ENCODE measurements at places on chromosomes 2 and 18.

DNA sequence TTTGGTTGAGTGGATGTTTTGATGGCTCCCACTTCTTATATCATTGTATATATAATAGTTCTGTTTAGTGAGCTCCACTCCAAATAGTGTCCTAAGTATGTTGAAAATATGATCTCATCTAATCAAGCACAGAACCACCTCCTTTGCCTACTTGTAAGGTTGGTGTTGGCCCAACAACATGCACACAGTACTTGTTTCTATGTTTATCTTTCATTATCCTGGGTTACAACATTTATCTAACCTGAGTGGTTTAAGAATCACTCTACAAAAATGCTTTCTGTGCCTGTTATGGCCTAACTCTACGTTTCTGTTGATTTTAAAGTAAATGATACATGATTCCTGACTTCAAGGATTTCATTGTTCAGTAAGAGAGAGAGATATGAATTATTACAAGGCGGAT, 281.9 kb downstream of the FIGN start:
- DNase-seq: no peak

DNA sequence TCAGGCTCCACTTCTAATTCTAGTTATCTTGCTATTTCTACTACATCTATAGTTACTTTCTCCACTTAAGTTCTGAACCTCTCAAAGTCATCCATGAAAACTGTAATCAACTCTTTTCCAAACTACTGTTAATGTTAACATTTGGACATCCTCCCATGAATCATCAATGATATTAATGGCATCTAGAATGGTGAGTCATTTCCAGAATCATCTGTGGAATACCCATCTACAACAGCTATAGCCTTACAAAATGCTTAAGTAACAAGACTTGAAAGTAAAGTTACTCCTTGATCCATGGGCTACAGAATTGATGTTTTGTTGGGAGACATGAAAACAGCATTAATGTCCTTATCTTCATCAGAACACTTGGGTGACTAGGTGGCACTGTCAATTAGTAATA, 35.4 kb downstream of the BARD1 start:
- DNase-seq: no peak

GRCh38 chr2:38709567-38710194, 41.5 kb downstream of the SRSF7 start:
- DNase-seq: peak; percentile 6

GRCh38 chr2:199851883-199852282, 891 bp upstream of the FTCDNL1 start:
- DNase-seq: no peak

GRCh38 chr2:164055623-164056022, 319.8 kb upstream of the FIGN start:
- no peak for DNase-seq

DNA sequence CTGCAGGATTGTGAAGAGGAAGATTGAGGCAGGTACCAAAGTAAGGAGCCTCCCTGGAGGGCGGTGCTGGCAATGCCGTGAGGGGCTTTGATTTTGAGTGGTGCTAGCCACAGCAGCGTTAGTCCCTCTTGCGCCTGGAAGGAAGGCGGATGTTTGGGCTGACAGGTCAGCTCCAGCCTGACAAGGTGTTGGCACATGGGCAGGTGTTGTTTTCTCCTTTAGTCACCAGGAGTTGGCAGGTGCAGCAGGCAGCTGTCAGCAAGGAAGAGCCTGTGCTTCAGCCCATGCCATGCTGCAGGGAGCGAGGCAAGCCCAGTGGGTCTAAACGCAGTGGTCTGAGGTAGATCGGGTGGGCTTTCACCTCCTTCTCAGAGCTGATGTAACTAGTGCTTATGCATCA, 8.5 kb downstream of the SEC11C start:
- no peak for DNase-seq

DNA sequence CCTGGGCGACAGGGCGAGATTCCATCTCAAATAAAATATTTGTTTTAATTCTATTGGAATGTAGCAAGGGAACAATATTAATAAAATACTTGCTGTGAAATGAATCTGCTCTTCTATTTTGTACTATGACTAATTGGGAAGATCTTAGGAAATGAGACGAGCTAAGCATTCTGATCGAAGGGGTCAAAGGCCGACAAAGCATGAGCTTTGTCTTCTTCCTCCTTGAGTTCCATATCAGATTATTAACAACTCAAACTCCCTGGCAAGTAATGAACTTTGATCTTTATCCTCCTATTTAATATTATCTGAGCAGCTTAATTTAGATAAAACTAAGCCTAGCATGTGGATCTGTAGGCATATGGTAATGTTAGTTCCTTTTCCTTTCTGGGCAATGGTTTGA, 15.5 kb downstream of the GEMIN6 start:
- DNase-seq: no peak

DNA sequence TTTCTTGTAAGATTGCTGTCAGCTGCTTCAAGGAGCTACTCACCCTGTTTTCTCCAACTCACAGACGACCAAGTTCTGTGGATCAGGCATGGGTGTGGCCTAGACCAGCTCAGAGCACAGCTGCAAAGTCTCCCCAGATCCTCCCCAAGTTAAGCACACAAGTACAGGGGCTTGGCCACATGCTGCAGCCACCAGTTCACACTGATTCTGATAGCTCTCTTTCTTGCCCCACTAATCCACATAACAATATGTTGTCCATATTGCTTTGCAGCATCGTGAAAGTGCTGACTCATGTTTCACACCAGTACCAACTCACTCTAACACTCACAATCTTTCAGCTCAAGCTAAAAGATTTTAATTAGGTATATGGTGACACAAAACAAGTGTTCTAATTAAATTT, 437.0 kb downstream of the PARD3B start:
- no peak for DNase-seq

DNA sequence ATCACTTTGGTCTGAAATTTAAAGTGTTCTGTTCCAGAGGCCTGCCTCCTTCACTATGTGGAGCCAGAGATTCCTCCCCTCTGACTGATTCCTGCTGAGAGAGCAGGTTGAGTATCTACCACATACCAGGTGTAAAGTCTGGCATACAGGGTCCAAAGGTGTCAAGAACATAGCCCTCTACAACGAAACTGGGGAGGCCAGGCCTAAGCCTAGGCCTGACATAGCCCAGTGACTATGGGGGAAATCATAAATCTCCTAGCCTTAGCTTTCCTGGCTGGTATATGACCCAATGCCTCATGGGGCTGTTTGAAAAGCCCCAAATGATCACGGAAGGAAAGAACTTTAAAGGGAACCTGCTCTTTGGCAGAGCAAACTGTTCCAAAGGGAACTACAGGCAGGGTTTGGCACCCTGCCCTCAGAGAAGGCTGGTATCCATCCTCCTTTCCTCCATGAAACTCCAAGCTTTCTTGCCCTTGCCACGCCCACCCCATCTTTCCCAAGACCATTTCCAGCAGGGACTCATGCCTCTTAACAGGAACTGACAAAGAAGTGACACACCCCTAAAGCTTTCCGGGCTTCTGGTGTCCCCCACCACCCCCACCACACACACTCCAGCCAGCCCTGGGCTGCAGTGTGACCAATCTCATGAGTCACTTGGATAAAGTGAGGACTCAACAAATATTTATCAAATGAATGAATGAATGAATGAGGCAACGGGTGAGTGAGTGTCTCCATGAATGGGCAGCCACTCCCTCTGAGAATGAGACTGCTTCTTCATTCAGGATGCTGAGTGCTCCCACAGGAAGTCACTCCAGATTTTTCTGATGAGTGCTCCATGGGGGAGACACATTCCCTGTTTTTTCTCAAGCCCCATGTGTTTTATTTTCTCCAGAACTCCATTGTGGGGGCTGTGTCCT, 114.5 kb upstream of the STPG4 start:
- no peak for DNase-seq

DNA sequence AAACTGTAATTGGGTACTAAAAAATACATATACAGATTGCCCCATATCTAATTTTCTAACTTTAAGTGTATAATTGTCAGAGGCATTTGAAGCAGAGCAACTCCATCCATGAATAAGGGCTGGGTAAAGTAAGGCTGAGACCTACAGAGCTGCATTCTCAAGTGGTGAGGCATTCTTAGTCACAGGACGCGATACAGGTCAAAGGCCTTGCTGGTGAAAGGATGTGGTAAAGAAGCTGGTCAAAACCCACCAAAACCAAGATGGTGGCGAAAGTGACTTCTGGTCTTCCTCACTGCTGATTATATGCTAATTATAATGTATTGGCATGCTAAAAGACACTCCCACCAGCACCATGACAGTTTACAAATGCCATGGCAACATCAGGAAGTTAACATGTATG, 50.0 kb downstream of the SLC8A1 start:
- DNase-seq: no peak

DNA sequence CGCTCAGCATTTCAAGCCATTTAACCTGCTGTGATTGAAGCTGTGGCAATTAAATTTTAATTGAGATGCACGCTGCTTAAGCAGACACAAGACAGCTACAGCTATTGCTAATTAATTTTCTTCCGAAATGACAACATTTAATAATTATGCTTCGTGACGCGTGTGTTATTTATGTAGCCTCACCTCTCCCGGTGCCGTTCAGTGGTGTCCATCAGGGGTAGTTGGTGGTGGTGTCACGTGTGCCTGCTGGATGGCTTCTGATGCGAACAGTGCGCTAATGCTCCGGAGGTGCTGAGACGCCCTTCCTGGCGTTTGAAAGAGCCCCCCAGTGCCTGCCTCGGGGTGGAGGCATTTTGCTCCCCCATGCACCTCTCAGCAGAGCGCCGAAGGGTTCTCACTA, 39.5 kb downstream of the GLI2 start:
- DNase-seq: no peak

GRCh38 chr2:220669324-220669723, 902.8 kb downstream of the EPHA4 start:
- no peak for DNase-seq

GRCh38 chr2:183093857-183094657, 15.5 kb downstream of the DUSP19 start:
- no peak for DNase-seq

- no peak for DNase-seq
Observed at GRCh38 chr2:138110453-138111083, 146.3 kb downstream of the HNMT start.

DNA sequence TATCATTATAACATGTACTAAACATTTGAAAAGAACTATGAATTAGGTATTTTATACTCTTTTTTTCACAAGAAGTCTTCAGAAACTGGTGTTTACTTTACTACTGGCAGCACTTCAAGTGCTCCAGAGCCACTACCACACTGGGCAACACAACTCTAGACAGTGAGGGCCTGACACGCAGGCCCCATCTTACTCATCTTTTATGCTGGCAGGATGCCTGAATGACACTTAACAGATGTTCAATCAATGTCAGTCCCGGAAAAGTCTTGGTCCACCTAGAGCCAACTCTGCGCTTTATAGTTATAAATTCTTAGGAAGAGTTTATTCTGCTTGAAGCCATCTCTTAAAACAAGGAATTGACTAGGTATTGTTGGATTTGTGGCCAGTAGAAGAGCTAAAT, 8.7 kb upstream of the WIPF1 start:
- no peak for DNase-seq

DNA sequence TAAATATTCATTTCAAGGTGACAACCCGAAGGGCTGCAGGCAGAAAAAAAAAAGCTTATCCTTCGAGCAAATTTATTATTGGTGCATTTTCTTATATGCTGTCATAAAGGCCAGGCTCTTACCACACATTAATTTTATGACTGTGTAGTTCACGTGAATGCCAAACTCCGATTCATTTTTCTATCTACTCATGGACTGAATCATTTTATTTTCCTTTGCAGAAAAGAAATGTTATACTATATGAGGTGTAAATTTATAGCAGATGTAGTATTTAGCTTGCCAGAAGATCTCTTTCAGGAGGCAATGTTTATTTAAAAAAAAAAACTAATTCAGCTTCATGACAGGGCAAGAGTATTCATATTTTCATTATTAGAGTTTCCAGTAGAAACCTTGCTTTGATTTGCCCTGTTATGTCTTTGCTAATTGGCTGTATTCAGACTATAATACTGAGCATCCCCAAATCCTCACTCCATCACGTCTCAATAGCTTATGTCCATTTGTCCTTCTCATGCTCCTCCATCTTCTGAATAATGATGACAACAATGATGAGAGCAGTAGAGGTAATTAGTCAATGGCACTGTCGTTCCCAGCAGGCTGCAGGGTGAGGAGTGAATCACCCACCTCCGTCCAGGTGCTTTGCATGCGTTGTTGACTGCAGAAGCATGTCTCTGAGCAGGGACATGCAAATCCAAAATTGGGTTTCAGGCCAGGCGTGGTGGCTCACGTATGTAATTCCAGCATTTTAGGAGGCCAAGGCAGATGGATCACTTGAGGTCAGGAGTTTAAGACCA, 101.1 kb upstream of the RAB12 start:
- no peak for DNase-seq

DNA sequence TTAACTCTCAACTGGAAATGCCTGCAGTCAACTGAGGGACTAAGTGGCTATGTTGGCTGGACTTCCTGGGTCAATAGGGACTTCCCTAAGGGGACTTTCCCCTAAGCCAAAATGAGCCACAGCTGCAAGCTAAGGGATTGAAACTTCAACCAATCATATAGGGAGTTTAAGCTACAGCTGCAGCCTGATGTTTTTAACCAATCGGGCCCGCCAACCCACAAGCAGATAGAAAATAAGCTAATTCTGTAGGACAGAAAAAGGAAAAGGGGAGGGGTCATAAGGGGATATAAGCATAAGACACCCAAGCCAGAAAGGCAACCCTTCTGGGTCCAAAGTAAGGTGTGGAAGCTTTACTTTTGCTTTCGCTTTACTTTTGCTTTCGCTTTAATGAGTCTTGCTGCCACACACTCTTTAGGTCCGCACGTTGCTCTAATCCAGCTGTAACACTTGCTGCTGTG, 927.5 kb downstream of the ERBB4 start:
- no peak for DNase-seq

- DNase-seq: no peak
Observed at GRCh38 chr2:82023710-82024109, 1719.2 kb upstream of the LRRTM1 start.

GRCh38 chr18:31070206-31070605, 27.7 kb upstream of the DSC3 start:
- DNase-seq: no peak

GRCh38 chr2:135175177-135175576, 123.1 kb downstream of the RAB3GAP1 start:
- no peak for DNase-seq

DNA sequence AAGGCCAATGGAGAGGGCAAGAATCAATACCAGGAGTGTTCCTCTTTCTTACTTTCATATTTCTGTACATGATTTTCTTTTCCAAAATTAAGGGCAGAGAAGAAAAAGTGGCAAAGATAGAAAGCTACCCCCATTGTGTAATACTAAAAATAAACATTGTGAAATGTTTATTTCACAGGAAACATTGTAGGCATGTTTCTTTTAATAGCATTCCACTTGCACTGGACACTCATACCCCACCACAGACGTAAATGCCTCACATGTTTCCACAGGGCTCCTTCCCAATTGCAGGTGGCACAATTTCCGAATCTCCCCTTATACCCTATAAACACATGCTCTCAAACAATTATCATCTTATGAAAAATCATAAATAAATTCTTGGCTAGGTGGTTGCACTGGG, 645.1 kb upstream of the SETBP1 start:
- no peak for DNase-seq
